Stomach (tissue), 19 donors: ENCODE measurements at places on chromosomes 1 and 21. TPM values are rescaled to one million over a fixed set of nuclear protein-coding genes. Genes with fewer than 3 reads are reported as not detected.

- H3K27ac ChIP-seq, result no peak overlapping the region
- no peaks in the 10 kb centered on the region for H3K4me1 ChIP-seq
- no peak overlapping the region for H3K4me3 ChIP-seq
- no peak for DNase-seq
Observed at GRCh38 chr1:198741744-198742143, 102.9 kb downstream of the PTPRC start.

- H3K4me3 ChIP-seq, result no peak overlapping the region
- no peaks in the 10 kb centered on the region for H3K36me3 ChIP-seq
- no peaks in the 10 kb centered on the region for H3K4me1 ChIP-seq
- H3K27me3 ChIP-seq, result peaks cover 16% of the 10 kb centered on the region
Observed at GRCh38 chr1:38238294-38238693, 191.7 kb upstream of the POU3F1 start.

BLACAT1 gene
- total RNA-seq, result 0.37 TPM

KCNT2 gene
- 7.6 TPM for total RNA-seq
